ENCODE measurements at places on chromosomes 11 and 22.
A peak's percentile ranks its signal among the peaks of the same experiment; 100 is the strongest.

DNA sequence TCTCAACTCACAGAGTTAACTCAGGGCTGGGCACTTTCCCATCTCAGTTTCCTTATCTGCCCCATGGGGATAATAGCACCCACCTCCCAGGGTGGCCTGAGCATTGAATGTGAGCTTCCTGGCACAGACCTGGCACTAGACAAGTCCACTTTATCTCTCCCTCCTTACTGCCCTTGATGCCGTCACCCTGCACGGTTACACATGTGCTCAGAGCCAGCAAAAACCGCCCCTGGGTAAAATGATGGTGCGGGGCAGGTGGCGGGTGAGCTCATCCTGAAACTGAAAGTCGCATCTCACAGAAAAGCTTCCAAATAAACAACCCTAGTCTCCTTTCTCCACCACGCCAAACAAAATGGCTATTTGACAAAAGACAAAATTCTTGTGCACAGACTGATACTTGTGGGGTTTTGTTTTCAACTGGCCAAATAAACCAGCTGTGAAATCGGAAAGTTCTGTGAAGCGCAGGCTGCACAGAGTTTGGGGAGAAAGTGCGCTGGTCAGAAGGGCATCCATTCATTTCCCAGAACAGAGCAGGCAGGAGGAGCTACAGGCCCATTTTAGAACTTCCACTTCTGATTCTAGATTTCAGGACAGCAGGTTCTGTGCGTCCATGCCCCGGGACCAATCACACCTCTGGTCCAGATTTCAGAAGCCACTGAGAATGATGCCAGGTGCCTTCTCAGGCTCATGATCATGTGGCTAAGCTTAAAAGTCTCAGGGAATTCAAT lies 138.1 kb downstream of the SHANK2 start:
- DNase-seq = no peak

- no peak for DNase-seq
These were observed 4.9 kb downstream of the RRP8 start for GRCh38 chr11:6598555-6598954.

DNA sequence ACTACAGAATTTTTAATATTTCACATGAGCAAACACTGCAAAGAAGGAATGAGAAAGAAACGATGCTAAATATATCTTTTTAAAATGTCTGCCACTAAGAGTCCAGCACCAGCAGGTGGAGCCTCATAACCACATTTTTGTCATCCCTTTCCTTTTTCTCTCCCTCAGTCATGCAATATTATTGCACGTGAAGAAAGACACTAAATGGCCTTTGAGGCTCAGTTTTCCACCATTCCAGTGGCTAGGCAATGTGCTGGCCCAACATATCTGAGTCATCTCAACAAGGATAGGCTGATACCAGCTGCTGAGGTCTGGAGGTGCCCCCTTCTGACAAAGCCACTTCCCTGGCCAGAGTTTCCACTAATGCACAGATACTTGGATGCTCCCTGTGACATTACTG lies 1.8 kb downstream of the ALKBH8 start:
- peak; percentile 79 for DNase-seq

DNA sequence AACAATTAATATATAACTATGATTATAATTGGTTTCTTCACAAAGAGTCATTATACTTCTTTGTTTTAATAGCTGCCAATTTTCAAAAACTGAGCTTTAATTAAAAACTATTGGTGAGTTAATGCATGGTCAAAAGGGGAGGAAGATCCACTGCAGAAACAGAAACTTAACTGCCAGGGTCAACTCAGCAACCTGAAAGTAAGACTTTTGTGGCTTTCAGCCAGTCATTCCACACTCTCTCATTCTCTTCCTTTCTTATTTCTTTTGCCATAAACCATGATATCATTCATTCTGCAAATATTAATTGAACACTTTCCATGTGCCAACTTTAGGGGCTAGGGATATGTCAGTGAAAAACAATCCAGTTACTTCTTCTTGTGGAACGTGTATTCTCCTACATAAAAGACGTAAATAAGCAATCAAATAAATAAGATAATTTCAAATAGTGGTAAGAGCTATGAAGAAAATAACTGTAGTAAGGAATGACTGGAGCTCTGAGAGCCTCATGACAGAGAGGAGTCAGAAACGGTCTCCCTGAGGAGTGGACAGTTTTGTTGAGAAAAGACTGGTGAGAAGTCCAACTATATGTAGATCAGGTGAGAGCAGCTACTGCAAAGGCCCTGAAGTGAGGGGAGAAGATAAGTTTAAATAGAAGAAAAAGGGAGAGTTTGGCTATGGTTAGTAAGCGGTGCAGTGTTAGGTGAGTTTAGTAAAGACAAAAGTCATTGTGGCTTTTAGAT lies 130.5 kb downstream of the GRIA4 start:
- no peak for DNase-seq

DNA sequence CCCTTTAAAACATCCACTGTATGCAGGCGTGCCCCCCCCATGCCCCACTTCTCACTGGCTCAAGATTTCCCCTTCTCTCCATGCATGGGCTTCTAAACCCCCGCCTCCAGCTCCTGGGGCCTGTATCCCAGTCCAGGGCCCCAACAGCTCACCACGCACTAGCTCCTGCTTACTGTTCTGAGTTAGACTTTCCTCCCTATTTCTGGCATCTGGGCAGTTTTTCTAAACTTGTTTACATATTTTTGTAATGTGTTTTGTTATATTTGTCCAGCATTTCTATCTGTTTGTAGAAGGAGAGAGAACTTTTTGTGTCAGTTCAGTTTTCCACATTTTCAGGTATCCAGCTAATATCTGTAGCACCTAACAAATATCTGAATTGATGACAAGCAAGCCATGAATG lies 178.5 kb downstream of the SPON1 start:
- DNase-seq = no peak

DNA sequence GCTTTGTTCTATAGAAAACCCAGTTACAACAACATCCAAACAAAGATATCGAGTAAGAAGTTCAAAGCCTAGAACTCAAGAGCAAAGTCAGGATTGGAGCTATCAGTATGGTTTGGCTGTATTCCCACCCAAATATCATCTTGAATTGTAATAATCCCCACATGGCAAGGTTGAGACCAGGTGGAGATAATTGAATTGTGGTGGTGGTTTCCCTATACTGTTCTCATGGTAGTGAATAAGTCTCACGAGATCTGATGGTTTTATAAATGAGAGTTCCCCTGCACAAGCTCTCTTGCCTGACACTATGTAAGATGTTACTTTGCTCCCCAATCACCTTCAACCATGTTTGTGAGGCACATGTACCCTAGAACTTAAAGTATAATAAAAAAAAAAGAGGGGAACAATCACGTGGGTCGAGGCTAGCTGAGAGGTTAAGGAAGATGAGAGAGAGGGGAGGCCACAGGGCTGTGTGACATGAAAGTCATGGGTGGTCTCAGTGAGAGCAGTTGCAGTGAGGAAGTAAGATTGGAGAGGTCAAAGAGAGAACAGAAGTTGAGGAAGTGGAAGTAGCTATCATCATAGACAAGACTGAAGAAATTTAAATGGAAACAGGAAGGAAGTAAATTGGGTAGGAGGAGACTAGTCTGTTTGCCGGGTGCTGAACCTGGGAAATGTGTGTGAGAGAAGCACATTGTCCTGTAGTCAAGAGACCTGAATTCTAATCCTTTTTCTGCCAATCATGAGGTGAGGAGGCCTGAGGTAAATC lies 80.1 kb upstream of the CD44 start:
- no peak for DNase-seq

GRCh38 chr11:110468121-110468520 lies 38.4 kb downstream of the FDX1 start:
- DNase-seq = no peak

GRCh38 chr11:13221722-13222121 lies 55.9 kb upstream of the BMAL1 start:
- no peak for DNase-seq

- no peak for DNase-seq
These were observed 29.1 kb downstream of the SVIP start for GRCh38 chr11:22800482-22800881.

DNA sequence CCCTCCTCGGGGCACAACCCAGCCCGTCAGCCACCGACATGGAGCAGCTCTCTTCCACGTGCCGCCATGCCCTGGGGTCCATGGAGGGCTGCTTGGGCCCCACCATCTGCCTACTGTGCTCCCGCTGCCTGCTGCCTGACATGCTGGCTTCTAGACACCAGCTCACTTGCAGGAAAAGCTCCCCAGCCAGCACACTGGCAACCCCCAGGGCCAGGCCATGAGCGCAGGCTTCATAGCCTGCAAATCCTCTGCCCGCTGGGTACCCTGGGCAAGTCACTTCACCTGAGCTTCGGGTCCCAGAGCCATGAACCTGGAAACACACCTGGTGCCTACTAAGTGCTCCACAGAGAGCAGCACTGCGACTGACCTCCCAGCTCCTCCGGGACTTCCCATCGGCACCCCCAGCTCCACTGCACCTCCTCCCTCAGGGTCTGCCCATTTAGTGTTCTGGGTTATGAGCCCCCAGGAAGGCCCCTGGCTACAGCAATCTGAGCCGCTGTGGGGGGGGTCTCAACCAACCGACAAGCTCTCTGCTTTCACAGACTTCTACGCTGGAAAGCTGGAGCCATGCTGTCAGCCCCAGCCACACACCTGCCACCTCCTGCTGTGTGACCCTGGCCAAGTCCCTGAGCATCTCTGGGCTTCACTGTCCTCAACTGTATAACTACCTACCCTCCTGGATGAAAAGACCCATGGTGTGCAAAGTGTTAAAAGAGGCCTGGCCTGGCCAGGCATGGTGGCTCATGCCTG lies 139.2 kb downstream of the CRYBB2 start:
- DNase-seq = no peak

DNA sequence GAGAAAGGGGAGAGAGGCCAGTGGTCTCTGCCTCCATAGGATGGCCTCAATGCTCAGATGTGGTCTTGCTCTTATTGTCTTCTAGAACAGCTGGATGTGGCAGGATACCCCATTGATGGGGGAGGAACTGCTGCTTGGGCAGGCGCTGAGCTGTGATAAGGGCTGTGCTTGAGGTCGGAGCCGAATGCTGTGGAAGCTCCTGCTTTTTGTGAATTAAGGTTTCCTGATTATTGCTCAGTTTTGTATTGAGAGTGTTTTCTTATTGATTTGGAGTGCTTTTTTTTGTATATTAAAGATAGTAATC lies 57.2 kb downstream of the CABIN1 start:
- peak; percentile 61 for DNase-seq

- no peak for DNase-seq
These were observed 163.0 kb downstream of the SPON1 start for GRCh38 chr11:14125529-14125928.

DNA sequence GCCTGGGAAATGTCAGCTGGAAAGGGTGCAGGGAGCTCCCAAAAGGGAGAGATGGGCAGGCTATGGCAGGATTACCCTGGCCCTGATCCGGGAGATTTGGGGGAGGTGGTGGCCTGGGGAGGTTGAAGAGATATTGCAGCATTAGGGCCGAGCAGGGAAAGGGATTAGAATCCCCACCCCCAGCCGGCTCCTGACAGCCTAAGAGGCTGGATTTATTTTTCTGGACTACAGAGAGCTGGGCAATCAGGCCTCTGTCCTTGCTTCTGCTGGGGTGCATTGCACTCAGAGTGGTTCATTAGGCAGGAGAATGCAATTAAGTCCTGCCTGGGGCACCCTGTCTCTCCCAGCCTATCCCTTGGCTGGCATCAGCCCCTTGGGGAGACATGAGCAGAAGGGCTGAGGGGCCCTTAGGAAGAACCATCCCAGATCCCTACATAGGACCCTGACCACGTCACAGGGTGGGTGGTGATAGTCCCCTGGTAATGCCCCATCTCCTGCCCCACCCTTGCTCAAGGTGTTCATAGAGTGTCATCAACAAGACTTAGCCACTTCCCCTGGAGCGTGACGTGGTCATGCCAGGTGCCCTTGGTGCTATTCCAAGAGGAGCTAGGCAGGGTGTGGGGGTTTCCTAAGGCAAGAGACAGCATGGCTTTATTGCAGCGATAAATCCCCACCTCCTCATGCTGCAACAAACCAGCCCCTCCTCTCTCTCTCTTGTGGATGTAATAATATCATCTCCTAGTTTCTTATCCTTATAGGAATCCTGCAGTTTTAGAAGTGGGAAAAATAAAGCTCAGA lies 38.4 kb upstream of the KLHL35 start:
- DNase-seq = no peak

GRCh38 chr11:34606326-34607120 lies 14.4 kb upstream of the EHF start:
- no peak for DNase-seq

DNA sequence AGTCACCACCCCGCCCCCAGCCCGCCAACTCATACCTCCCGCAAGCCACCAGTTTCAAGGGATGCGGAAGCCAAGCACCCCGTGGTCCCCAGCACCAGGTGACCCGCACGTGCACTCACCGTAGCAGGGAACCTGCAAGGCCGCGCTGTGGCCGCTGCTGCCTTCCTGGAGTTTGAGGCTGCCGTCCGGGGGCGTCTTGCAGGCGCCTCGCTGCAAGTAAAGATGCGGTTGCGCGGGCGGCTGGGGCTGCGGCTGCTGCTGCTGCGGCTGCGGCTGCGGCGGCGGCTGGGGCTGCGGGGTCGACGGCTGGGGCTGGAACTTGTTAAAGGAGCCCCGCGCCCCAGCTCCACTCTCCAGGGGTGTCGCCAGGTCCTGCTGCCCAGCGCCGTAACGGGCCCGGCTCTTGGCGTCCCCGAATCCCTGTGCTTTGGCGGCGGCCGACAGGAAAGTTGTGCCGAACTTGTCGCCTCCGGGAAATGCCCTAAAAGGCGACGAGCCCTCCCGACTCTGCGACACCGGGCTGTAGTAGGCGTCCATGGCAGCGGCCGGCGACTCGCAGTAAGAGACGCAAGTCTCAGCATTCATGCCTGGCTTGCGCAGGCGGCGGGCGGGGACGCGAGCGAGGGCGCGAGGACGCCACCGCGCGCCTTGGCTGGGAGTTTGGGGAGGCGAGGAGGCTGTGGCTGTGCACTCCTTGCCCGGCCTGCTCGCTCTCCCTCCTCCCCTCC lies at the start of gene ALX4:
TSS of gene ALX4 (minus strand) at position 662 of the 728 bp plus-strand sequence. CDS start at position 585, 77 bp downstream.
- peak; percentile 60 for DNase-seq

DNA sequence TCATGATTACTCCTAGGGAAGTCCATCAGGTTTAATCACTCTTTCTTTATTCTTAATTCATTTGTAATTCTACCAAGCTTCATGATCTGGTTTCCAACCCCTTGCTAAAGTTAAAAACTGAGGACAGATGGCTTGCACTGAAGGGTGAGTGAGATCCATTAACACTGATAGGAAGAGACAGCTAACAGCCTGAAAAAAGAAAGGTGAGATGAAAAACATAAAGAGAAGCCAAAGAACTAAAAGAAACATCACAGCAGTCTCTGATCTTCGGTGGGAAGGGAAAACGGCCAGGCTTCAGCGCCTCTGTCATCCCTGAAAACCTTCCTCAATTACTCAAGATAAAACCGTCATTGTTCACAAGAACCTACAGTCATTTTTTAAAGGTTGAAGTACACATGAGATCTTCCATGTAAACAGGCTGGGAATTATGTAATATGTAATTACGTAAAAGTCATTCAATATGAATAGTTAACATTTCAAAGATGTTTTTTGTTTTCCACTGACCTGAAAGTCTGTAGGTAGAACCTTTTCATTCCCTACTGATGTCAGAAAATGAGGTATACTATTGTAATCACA lies 41.3 kb downstream of the VSIG10L2 start:
- no peak for DNase-seq

Data from hematopoietic multipotent progenitor cell treated with erythropoietin and hydrocortisone succinate and interleukin-3 and kit ligand, for 4 days (in vitro differentiated cells).